ENCODE measurements at places on chromosomes 2 and 18.

GRCh38 chr2:48607307-48608014, 10.2 kb upstream of the GTF2A1L start:
- DNase-seq = peak; percentile 27

DNA sequence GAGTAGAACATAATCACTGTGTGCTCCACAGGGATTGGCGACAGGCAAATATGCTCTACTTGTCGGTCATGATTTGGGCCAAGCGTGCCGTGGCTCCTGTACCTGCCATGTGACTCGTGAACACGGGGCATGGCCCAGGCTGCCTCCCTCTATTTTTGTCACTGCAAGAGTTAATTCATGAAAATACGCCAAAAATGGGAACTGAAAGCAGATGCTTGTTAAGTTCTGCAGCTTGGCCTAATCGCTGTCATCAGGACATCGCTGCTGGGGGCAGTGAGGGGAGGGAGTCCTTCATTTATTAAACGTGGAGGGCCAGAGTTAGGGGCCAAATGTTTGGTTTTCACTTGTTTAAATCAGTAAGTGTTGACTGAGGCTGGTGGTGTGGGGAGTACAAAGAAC, 177.8 kb downstream of the BCL2 start:
- no peak for DNase-seq

GRCh38 chr2:110820128-110820527, 87.8 kb downstream of the ACOXL start:
- no peak for DNase-seq

DNA sequence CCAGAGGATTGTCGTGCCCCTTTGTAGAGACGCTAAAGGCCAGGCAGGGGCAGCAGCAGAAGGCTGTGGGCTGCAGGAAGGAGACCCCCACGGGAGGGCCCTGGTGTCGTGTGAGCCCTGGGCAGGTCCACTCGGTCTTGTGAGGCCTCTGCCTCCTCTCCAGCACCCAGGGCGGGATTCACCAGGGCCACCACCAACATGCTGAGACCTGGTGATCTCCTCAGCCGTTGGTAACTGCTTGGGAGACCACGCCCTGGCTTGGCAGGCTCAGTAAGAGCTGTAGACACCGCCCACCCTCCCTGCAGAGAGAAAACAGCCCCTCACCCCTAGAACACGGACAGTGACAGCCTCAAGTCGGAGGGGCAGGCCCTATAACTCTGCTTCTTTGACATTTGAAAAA, 21.1 kb downstream of the MBP start:
- no peak for DNase-seq

- no peak for DNase-seq
Measured at GRCh38 chr2:209788925-209789324, 17.3 kb downstream of the UNC80 start.

- no peak for DNase-seq
Measured at GRCh38 chr2:46642218-46642617, 162.9 kb downstream of the TMEM247 start.

GRCh38 chr2:235055891-235056516, 104.2 kb downstream of the SH3BP4 start:
- no peak for DNase-seq

- no peak for DNase-seq
Measured at GRCh38 chr2:24354957-24355356, 5.4 kb downstream of the ITSN2 start.

- no peak for DNase-seq
Measured at GRCh38 chr2:39618736-39619135, 47.0 kb upstream of the TMEM178A start.

DNA sequence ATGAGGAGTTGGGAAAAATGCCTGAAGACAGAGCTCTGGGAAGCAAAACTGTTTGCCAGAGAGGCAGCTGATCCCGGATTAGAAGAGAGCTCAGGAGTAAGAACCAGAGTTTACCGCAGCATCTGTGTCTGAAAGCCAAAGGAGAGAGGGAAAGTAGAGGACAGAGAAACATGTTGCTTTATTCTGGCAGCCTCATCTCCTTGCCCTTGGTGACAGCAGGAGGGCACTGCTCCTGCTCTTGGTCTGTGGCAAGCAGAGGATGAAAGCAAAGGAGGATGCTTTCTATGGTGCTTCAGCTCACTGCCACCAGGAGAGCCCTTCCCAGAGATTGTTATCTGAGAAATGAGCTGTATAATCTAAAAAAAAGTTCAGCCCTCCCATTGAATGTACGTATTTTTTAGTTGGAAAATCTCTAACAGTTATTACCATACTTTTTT, 7.7 kb downstream of the SLC1A4 start:
- no peak for DNase-seq

DNA sequence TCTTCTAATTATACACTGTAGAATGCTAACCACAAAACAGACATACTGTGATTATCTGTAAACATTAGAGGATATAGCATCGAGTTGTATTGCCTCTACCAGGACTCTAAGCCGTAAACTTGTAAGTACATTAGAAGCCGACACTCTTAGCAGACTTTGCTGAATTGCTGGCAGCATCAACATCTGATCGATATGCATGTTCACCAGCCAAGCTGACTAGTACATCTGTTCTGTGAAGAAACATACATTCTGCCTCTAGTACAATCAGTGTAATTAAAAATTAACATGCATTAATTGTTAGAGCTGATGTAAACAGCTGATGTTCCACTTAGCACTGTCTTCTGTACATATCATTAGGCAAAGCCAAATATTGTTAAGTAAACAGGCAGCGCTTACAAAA, 502.2 kb downstream of the NR4A2 start:
- no peak for DNase-seq

DNA sequence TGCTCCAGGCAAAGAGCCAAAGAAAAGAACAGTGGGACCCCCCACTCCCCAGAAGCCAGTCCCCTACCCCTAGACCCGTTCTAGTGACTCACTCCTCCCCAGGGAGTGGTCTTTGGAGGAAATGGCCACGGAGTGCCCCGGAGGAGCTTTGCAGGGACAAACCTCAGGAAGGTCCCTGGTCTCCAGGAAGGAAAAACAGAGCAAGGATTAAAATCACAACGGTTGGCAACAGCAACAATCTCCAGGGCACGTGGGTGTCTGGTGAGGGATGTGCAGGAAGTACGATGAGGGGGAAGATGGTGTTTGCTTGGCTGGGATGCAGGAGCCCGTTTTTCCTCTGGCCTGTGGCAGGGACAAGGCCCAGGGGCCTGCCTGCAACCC, 135.0 kb downstream of the SMAD2 start:
- no peak for DNase-seq

- DNase-seq = no peak
Measured at GRCh38 chr2:222452422-222452950, 28.1 kb downstream of the SGPP2 start.

Measured in RCC 7860 (cell line).